ENCODE measurements at places on chromosomes 4 and X.

- DNase-seq, result no peak
These were observed 161.1 kb upstream of the NDST4 start for GRCh38 chr4:115274545-115274944.

GRCh38 chrX:21375708-21376009, 1.4 kb downstream of the CNKSR2 start:
- no peak for DNase-seq

- no peak for DNase-seq
These were observed 91.4 kb downstream of the ANXA3 start for GRCh38 chr4:78642934-78643333.

DNA sequence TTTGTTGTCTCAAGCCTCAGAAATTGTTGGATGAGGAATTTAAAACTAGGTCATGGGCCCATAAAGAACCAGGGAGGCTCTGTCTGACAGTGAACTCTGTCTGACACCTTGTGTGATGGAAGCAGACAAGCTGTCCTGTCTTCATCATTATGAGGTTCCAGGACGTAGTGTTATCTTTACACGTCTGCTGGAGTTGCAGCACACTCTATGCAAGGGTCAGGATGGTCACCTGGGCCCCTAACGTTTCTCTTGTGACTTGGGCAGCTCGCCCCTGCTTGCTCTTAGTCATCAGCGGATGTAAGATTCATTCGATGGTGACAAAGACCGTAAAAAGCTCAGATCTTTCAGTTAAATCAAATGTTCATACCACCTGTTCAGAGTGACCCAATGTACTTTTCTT, 92.0 kb upstream of the ADGRG2 start:
- no peak for DNase-seq

GRCh38 chr4:182394181-182394580, 151.0 kb downstream of the TENM3 start:
- no peak for DNase-seq

DNA sequence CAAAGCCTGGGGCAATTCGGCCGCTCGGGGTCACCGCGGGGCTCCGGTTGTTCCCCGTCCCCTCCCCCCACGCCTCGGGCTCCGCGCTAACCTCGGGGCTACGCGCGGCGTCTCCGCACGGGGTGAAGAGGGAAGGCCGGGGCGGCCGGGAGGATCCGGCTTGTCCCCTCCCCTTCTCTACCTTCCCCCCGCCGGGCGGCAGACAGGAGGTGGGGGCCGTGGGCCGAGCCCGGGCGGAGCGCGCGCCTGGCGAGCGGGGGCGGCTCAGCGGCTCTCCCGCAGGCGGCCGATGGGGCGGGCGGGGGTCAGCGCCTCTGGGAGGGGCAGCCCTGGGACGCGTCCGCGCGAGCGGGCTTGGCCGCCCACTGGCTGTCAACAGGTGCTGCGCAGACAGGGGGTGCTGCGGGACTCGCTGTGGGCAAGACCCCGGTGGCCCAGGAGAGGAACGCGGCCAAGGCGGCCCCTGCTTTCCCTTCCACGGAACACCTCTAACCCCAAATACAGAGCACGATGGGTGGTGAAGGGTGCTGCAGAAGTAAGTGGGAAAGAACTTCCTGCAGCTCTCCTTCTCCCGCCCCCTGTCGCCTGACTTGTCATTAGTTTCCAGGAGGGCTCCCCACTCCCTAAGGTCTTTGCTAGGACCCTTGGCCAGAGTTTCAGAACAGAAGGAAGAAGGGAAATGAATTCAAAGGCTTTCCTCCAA, at the start of gene PDGFC:
TSS of gene PDGFC (minus strand) at position 124 of the 703 bp plus-strand sequence. CDS start 896 bp downstream, outside the sequence.
- DNase-seq, result no peak

- no peak for DNase-seq
These were observed 509.0 kb downstream of the PCDH19 start for GRCh38 chrX:99901091-99901490.

- no peak for DNase-seq
These were observed 37.3 kb downstream of the PSAPL1 start for GRCh38 chr4:7397206-7398103.

DNA sequence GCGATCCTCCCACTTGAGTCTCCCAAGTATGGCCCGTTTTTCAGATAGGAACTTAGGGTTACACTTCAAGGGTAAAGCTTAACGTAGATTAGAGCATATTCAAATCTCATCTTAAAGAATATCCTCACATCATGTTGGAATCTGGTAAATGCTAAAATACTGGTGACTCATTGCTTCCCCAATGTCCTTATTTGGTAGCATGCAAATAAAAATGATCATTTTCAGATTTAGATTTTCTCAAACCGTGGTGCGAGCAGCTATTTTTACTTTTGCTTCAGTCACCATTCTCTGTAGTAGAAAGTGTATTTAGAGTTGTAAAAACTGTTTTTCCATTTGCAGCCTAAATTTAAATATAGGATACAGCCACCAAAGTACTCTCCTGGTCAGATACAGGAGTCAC, 101.5 kb upstream of the MAML3 start:
- DNase-seq, result no peak

- DNase-seq, result no peak
These were observed 338.2 kb upstream of the GATB start for GRCh38 chr4:152099061-152099425.

- no peak for DNase-seq
These were observed 89.0 kb downstream of the TRAPPC11 start for GRCh38 chr4:183747931-183748670.

DNA sequence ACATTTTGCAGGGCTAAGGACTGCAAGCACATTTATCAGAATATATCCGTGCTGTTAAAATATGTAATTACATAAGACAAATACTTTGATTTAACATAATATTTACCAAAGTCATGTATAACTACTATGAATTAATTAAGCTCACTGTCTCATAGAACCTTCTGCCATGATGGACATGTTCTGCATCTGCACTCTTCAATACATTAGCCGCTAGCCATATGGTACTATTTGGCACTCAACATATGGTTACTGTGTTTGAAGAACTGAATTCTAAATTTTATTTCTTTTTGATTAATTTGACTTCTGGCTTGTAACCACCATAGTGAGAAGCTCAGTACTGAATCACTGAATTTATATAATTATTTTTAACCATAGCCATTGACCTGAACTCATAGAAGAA, 427.0 kb upstream of the TRAM1L1 start:
- DNase-seq, result no peak

DNA sequence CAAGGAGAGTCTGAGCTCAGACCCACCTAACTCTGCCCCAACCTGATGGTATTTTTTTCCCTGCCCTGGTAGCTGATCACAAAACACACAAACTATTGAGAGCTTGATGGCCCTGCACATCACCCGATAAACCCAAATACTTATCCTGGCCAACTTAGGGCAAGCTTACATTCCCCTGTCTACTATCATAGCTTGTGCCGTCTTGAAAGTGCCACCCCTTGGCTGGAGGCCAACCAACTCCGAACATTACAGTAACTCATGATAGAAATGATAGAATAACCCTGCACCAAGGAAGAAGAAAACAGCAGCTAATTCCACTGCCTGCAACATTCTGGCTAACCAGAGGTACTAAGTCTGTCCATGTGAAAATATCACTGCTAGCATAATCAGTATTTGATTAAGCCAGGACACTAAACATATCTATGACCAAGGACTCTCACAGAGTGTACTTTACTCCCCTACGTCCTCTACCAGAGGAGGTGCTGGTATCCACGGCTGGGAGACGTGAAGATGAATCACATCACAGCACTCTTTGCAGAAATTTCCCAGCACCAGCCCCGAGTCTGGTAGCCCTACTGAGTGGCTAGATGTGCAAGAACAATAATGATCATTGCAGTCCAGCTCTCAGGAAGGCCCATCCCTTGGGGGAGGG, 8.9 kb downstream of the STBD1 start:
- DNase-seq, result no peak

DNA sequence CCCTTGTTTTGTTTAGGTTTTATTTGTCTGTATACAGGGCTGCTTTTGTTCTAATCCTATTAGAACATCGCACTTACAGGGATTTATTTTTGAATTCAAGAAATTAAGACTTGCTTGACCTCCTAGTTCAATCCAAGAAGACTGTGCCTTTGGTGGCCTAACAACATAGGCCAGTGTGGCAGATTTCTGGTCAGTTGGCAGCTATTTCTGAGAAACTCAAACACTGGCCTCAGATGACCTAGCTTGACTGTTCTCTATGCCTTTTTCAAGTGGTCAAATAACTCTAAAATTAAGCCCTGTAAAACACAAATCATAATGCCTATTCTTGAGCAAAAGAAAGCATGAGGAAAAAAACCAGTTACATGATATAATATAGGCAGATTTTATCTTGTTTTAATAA, 89.3 kb upstream of the GPR34 start:
- no peak for DNase-seq

DNA sequence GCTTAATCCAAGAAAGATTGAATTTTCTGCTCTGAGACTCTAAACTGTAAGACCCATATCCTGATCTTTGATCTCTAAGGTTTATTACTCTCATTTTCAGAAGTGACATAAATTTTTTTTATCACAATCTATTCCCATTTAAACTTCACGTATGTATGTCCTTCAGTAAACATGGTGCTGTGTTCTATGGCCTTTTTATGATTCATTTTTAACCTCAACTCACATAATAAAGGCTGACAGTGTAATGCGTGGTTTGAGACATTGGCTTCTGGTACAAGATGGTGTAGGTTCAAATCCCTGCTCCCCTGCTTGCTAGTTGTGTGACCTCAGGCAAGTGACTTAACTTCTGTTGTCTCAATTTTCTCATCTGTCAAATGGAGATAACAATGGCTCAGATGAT, 306.0 kb upstream of the AADAT start:
- no peak for DNase-seq

- no peak for DNase-seq
These were observed 381.1 kb upstream of the MAD2L1 start for GRCh38 chr4:120447774-120448173.

- DNase-seq, result no peak
These were observed 471.3 kb downstream of the FGF13 start for GRCh38 chrX:138240266-138240665.

- no peak for DNase-seq
These were observed 674.9 kb downstream of the SMARCA1 start for GRCh38 chrX:128848374-128848773.

- peak; percentile 42 for DNase-seq
These were observed 83.9 kb upstream of the SPANXB1 start for GRCh38 chrX:140918398-140919038.

DNA sequence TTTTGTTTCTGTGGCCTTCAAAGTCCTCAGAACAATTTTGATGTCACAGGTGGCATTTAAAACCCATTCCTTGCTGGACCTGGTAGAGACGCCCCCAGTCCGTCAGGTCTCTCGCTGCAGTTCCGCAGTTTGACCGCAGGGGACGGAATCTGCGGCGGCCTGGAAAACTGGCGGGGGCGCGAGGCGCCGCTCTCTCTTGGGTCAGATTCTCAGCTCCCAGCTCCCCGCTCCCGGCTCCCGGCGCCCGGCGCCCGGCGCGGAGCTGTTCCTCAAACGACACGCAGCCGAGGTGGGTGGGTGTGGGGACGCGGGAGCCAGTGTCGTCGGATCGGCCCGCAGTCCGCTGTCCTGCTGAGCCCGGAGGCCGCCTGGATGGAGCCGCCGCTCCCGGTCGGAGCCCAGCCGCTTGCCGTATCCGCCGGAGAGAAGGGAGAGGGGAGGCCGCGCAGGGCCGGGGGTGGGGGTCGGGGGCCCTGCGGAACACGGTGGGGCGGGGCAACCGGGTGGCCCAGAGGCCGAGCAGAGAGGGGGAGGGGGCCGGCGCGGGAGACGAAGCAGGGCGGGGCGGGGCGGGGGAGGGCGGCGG, at the start of gene OCRL:
TSS of gene OCRL (plus strand) at position 192 of the 586 bp plus-strand sequence. CDS start at position 373, 181 bp downstream.
- peak; percentile 4 for DNase-seq

- DNase-seq, result no peak
These were observed 36.2 kb upstream of the PRDX4 start for GRCh38 chrX:23631136-23631535.

- no peak for DNase-seq
These were observed 39.4 kb downstream of the DCLK2 start for GRCh38 chr4:150117629-150118028.

DNA sequence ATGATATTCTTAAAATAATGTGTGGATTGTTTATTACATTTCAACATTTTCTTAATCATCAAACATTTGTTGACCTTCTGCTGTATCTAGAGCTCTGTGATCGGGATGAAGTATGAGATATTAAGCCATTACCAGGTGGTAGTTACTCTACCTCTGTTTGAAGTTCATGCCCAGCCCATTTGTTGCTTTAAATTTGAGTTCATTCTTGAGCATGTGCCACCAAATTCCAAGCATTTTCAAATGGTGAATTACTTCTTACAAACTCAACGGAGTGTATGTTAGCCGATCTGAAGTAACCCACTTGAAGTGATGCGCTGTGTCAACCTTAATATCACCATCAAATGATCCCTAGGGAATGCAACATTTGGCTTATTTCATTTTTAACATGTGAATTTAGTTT, 7.3 kb upstream of the DTHD1 start:
- no peak for DNase-seq

DNA sequence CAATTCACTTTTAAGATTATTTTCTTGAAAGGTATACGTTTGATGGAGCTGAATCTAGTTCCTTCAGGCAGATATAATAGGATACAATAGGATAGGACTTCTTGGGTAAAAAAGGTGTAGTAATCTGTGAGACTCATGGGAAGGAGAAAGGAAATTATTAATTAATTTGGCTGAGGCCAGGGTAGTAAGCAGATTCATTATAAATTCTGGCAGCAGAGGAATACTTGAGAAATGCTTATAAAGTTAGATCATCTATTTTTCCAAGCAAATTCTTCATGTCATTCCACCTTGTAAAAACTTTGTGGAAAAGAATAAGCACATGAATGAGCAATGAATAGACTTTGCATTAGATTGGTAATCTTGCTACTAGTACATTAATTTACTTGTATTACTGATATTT, 46.9 kb downstream of the GYPE start:
- DNase-seq, result no peak

DNA sequence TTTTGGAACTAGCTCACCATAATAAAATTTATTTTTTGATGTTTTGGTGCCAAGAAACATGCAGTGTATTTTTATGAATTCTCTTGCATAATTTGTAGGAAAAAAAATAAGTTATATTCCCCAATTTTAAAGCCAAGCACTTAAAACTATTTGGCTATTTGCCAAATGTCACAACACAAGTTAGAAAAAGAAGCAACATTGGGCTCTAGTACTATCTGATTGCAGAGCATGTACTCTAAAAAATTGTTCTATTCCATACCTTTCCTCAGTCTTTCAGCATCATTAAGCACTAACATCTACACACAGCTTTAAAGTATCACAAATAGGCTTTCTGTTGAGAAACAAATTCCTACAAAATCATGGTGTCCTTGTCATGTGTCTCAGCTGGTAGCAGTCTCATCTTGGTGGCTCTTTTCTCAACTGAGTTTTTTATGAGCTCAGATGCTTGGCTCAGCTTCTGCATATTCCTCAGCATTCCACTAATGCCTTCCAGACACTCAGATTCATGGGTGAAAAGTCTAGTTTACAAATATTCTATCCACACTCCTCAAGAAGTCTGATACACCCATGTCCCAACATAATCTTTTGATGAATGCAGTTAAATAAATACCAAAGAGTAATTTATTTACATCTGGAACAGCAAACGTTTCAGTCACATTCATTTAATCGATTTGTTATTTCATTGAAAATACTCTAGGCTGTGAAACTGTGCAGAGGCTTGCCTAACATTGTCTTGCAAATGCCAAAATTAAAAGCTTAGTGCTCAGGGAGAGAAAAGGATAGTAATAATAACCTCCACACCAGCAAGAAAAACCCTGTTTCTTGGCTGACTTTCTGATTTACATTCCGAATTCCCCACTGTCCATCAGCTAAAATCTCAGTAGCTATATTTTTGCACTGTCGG, 2209.9 kb downstream of the PCDH7 start:
- DNase-seq, result no peak

All from T follicular helper cell (primary cell).